MV-4-11 (cell line): ENCODE measurements at places on chromosomes 6 and 20.

GRCh38 chr6:122631571-122632249, 21.5 kb downstream of the PKIB start:
- DNase-seq, result no peak

DNA sequence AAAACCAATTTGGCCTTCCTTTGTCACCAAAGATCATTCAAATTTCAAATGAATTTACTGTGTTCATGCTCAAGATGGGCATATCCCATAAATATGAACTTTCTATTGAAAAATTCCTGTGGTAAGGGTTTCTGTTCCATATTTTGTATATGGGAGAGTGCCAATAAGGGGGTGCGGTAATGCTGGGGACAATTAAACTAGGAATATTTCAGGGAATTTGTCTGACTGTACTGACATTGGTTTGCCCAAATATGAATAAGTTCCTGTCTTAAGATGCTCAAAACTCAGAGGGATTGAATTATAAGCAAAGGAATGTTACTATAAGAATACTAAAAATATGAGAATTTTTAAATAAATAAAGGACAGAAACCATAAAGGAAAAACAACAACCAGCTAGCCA, 553.0 kb upstream of the MARCKS start:
- DNase-seq, result no peak

GRCh38 chr6:151307501-151307900, 67.7 kb downstream of the AKAP12 start:
- DNase-seq, result no peak

DNA sequence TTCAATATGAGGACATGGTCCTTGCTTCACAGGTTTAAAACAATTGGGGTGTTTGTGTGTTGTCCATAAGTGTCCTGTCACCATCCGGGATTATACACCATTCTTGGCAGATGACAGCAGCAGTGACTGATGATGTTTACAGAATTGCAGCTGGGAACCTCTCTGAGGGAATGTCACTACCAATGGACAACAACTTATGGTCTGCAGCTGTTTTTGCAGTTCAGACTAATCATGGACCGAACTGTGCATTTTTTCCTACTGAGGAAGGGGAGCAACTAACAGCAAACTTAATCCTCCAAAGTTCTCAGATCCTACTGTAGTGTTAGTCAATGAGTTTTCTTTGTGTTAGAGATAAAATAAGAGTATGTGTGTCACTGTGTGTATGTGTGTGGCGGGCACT, 26.0 kb downstream of the FAM229B start:
- no peak for DNase-seq

- DNase-seq, result peak; percentile 78
Observed at GRCh38 chr20:44967207-44967807, 995 bp downstream of the STK4 start.

GRCh38 chr6:17536586-17536985, 63.5 kb upstream of the FAM8A1 start:
- no peak for DNase-seq

DNA sequence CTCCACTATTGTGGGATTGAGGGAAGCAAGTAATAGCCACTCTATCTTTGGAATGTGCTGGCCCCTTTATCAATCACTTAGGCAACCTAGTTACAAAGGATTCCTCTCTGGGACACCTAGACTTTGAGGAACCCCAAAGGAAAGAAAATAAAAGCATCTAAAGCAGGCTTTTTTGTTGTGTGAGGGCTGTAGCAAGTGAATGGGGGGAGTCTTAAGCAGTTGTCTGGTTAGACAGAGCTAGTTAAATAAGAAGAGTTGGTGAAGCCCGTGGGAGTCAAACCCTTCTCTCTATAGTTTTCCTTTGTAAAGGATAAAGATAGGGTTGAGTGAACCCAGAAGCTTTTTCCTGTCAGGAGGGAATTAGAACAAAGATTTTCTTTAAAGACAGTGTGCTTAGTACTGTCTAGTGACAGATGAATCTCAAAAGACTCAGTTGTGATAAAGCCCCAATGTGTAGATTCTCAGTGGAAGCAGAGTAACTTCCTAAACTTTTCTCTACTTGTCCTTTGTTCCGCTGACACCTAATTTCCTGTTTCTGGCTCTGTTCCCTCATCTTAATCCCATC, 63.3 kb downstream of the HDGFL1 start:
- DNase-seq, result no peak
